ENCODE measurements at places on chromosomes 3 and 15. TPM values are rescaled to one million over a fixed set of nuclear protein-coding genes. Genes with fewer than 3 reads are reported as not detected.

DNA sequence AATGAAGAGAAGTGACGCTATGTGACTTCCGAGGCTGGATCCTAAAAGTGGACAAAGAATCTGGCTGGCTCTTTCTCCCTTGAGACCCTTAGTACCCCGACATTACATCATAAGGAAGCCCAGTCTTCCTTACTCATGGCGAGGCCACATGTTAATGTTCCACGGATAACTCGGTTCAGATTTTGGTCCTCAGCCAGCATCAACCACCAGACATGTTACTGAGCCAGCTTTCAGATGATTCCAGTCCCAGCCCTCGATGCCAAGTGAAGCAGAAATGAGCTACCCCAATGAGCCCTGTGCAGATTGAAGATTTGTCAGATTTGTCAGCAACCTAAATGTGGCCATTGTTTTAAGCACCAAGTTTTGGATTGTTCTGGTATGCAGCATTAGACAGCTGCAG lies 46.6 kb downstream of the SLCO2A1 start:
- no peak for DNase-seq

GRCh38 chr15:62524848-62525247 lies 359.8 kb upstream of the C2CD4B start:
- no peak for DNase-seq

- DNase-seq, result no peak
Observed at GRCh38 chr3:124850633-124851032, 36.5 kb downstream of the ITGB5 start.

- peak; percentile 12 for DNase-seq
Observed at GRCh38 chr15:58873267-58873666, 60.2 kb downstream of the SLTM start.

DNA sequence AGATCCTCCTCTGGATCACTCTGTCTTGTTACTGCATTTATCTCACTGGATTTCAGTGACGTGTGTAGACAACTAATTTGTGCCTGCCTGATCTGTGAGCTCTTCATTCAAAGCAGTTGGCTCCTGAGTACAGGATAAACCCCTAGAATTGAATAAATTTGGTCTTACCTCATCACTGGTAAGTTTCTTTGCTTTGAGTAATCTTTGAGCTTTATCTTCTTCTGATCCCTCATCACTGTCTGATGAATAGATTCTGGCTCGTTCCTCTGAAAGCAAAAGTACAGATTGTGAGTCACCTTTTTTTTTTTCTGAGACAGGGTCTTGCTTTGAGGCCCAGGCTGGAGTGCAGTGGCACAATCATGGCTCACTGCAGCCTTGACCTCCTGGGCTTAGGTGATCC lies 24.5 kb downstream of the LEO1 start:
- no peak for DNase-seq

DNA sequence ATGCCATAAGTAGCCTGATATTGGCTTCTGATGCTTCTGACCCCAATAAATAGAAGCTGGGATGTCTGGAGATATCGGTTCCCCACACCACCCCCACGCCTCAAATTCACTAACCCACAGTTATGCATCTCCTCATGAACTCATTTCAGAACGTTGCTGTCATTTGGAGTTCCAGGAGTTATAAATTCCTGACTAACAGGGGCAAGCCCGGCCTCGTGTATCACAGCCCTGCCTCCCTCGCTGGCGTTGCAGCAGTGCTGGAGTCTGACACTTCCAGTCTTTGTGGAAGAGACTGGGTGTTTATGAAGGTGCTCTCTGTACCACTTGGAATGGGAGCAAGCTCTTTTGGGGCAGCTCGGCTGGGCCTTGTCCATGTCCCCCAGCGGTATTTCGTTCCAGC lies 101.0 kb downstream of the ANP32A start:
- no peak for DNase-seq

DNA sequence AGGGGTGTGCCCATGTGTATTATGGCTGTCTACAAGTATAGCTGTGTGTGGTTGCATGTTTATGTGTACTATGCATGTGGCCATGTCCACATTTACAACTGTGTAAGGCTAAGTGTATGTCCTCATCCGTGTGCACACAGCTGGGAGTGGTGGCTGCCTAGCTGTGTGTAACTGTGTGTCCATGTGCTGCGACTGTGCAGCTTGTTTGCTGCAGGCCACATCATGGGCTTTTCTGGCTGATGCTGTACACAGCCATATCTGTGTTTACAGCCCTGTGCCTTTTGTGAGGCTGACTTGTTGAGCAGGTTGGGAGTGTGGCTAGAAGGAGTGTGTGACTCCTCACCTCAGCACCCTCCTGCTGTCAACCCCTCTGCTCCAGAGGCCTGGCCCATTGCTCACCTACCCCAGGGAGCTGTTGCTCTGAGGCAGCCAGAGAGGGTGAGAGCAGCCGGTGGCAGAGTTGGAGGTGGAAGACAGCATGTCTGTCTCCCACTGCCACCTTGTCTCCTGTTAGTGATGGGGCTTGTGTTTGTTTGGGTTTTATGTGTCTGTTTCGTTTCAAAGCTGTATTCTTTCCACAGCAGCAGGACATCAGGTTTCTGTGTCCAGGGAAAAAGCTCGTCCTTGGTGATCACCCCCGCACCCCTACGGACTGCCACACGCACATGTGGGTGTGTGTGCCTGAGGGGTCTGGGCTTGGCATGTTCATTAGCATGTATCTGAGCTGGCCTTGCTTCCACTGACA lies 1.4 kb upstream of the GRM2 start:
- no peak for DNase-seq

DNA sequence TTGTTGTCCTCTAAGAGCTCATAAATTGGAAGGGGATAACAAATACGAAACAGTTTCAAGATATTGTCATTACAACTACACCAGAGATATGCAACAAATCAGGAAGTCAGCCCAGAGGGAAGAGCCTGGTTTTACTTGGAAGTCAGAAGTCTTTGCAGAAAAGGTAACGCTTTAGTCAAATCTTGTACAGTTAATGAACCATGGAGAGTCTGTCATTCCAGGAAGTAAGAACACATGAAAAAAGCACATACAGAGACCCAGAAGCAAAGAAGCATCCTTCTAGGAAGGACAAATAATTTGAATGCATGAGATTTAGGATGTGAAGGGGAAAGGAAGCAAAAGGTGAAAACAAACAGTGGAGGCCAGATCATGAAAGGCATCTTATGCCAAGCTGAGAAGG lies 19.6 kb downstream of the DYNC1LI1 start:
- no peak for DNase-seq

DNA sequence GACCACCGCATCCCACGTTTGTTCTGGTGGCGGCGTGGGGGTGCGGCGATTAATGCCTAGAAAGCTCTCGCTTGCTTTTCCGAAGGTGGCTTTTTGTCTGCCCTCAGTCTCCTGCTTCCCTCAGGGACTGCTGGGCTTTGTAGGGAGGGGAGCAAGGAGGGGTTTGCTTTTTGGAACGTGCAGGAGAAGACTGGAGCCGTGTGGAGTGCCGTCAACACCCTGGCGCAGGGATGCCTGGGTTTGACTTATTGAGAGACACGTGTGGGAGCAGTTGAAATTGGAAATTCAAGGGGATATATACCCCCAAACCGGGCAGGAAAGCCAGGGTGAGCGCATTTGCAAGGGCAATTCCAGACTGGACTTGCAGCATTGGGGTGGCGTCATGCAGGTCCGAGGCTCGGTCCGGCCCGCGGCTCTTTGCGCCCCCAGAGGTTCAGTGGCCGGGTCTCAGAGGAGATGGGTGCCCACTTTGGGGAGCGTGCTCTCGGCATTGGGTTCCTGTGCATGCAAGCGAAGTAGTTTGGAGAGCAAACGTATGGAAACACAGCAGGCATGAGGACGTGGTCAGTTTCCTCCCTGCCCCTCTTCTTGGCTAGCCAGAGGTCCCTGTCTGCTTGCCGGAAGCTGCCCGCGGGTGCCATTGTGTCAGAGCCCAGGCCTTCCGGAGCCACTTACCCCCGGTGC lies 2.1 kb downstream of the EPHB1 start:
- DNase-seq, result no peak

DNA sequence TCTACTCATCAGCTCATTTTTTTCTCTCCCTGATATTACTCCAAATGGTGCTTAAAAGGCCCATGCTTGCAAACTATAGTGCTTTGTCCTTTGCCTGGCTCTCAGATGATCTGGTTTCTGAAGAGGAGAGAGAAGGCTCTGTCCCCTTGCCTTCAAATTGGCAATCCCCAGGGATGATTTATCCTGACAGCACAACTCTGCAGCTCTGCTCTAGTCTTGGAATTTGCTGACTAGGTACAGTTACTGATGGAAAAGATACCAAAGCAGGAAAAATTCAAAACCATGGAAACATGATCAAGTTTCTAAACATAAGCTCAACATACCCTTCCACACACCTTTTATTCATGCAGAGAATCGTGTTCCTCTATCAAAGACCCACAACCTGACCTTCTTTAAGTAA lies 106.7 kb upstream of the CADPS start:
- no peak for DNase-seq

GRCh38 chr15:52095597-52096262 lies 16.8 kb downstream of the BCL2L10 start:
- DNase-seq, result peak; percentile 98

- no peak for DNase-seq
Observed at GRCh38 chr3:35832140-35832571, 192.8 kb downstream of the ARPP21 start.

DNA sequence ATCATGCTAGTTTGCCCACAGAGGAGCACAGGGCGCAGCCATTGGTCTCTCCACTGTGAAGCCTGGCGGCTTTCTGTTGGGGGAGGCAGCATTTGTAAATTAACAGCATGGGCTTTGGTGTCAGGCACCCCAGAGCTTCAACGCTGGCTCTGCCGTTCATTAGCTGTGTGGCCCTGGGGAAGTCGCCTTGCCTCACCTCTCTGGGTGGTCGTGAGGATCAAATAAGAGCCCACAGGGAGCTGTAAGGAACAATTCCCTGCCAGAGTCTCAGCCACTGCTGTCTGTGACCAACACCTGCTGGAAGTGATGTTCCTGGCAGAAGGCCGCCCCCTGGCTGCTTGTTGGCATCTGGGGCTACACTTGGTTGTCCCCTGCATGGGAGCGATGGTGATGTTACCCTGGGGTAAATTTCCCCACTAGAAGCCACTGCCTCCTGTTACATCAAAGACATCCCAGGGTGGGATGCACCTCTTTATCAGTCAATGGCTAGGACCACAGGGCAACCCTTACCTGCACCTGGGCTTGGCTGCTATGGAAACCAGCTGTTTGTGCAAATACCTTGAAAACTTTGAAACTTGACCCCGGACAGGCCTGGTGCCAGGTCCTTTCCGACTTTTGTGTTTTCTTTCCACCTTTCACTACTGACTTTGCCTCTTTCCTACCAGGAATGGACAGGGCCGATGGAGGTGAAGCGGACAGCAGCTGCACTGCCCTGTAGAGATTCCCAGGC lies 36.9 kb downstream of the DNASE1L3 start:
- no peak for DNase-seq

DNA sequence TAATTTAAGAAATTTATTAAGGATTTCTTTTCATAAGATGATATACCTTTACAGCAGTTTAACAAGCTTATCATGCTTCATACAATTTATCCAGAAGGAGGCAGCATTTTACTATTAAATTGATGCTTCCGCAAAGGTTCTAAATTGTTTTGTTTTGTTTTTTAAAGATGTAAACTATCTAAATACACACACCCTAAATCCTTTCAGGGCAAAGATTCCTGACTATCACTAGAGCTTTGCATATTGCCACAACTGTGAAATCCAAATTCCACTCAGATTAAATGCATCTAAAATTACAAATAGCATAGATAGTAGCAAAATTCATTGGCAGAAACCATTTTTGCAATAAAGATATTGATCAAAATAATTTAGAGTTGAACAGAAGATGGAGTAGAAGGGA lies 44.5 kb upstream of the CCNL1 start:
- DNase-seq, result peak; percentile 15

GRCh38 chr3:62376906-62377877 lies 3.8 kb upstream of the FEZF2 start:
- DNase-seq, result no peak

DNA sequence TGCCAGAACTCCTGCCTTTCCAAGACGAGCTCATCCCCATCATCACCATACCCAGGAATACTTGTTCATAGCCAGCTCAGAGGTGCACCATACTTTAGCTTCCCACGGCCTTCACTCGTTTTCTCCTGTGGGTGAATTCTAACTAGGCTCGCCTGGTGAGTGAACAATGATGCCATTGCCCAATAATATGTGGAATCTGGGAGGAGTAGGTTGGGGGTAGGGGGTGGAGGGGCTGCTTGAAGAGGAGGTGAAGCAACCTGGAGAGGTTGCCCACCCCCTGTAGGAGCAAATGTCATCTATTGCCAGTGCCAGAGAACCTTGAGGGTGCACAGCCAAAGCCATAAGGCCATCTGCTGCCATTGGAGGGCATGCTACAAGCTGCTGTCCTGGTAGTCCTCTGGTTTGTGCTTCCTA lies 592 bp upstream of the ZNF445 start:
- no peak for DNase-seq

DNA sequence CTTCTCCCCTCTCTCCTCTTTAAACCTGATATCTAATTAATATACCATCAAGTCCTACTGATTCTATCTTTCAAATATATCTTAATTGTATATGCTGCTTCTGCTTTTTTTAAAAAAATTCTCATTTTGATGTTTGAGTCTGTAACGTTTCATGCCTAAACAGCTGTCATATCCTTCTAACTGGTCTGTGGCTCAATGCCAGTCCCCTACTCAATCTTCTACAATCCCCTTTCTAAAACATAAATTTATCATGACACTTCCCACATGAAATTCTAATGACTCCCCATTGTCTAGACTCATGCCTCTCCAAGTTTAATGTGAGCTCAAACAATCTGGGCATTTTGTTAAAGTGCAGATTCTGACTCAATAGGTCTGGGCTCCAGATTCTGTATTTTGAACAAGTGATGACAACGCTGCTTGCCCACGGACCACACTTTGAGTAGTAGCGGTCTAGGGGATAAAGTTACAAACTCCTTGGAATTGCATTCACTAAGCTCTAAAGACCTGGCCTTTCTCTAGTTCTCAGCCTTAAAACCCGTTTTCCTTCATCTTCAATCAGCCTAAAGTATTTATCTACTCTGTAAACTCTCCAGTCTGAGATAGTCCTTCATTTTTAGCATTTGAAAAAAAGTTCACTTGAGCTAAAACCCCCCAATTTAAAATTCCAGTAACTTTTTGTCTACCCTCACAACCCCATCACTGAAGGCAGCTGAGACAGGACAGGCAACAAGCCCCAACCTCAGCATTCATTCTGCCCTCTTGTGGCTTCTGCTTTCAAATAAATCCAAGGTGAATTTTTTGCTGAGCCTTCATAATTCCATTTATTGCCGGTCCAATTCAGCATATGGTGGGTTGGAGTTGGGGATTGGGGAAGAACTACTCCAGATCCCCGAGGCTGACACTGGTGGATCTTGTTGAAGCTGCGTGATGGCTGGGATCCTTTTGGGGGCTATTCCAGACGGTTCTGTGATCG lies 88.1 kb upstream of the THRB start:
- no peak for DNase-seq

The FOXL2 gene
- polyA plus RNA-seq, result 0.05 TPM

The ROPN1 gene
- polyA plus RNA-seq, result not detected

The C2CD4B gene
- not detected for polyA plus RNA-seq

The GABRA5 gene
- polyA plus RNA-seq, result 0.25 TPM

The MAGEL2 gene
- polyA plus RNA-seq, result 0.04 TPM

The GRAMD2A gene
- polyA plus RNA-seq, result 0.17 TPM

The RETNLB gene
- not detected for polyA plus RNA-seq

The NR2E3 gene
- 0.04 TPM for polyA plus RNA-seq

The SAMD7 gene
- polyA plus RNA-seq, result not detected

The HIGD2B gene
- not detected for polyA plus RNA-seq

The ACTC1 gene
- polyA plus RNA-seq, result 15.2 TPM

The ROBO2 gene
- 1.6 TPM for polyA plus RNA-seq

The MINAR1 gene
- polyA plus RNA-seq, result 0.43 TPM

The COL6A5 gene
- polyA plus RNA-seq, result not detected

The PLA2G4E gene
- not detected for polyA plus RNA-seq

The GOLGA8S gene
- polyA plus RNA-seq, result 0.01 TPM

The LSAMP gene
- polyA plus RNA-seq, result 2.7 TPM

The CHRM5 gene
- 0.09 TPM for polyA plus RNA-seq

The PIERCE2 gene
- polyA plus RNA-seq, result 1.4 TPM

The PCOLCE2 gene
- polyA plus RNA-seq, result 0.78 TPM
